Forelimb muscle (tissue), 1 donor: ENCODE measurements at places on chromosomes 4 and X. TPM values are rescaled to one million over a fixed set of nuclear protein-coding genes. Genes with fewer than 3 reads are reported as not detected.

- no peak for DNase-seq
These were observed 18.3 kb downstream of the NOA1 start for GRCh38 chr4:56959100-56959499.

DNA sequence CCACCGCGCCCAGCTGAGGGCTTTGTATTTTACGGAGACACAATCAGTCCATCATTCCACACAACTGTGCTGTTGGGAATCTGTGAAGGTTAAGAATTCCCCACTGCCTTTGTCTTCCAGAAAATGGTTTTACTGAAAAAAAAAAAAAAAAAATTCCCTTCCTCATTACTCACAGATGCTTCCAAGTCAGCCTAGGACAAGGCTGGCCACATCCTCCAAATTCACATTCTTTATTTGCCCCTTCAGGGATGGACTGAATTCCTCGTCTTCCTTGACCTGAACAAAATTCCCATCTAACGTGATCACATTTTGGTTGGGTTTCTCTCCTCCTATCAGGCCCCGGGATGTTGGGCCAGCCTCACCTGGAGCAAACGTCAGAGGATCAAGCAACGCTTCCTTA, 130.3 kb downstream of the DHRSX start:
- DNase-seq: no peak

GRCh38 chrX:129930941-129931410, 25.0 kb downstream of the UTP14A start:
- no peak for DNase-seq

DNA sequence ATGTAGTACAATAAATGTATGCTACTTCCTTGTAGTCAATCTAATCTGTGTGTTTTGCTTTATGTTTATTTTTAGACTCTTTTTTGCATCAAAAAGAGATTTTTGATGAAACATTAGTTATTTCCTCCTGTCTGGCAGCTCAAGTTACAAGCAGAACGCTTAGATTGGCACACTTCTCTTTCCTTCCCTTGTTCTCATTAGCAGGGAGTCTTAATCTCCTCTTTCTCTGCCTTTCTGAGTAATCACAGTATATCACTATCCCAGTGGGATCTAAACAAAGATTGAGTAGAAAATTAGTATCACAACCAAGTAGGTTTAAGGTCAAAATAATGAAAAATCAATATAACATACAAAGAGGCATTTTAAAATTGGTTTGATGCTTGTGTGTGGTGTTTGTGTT, 1192.6 kb downstream of the C4orf33 start:
- DNase-seq: no peak

- DNase-seq: peak; percentile 43
These were observed 433 bp downstream of the MMAA start for GRCh38 chr4:145619639-145619996.

DNA sequence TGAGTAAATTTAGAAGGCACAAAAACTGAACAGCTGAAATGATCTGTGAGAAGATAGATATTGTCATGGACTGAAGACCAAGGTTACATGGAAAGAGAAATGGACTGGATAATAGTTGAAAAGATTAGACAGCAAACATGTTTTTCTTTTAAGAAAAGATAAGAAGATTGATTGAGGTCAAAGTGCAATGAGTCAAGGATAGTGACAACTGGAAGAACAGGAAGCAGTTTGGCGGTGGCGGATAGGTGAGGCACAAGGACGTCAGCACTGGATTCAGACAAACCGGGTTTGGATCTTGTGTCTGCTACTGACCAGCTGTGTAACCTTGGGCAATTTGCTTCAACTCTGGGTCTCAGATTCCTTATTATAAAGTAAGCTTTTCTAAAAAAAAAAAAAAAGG, 2.0 kb upstream of the HPGD start:
- DNase-seq: no peak

DNA sequence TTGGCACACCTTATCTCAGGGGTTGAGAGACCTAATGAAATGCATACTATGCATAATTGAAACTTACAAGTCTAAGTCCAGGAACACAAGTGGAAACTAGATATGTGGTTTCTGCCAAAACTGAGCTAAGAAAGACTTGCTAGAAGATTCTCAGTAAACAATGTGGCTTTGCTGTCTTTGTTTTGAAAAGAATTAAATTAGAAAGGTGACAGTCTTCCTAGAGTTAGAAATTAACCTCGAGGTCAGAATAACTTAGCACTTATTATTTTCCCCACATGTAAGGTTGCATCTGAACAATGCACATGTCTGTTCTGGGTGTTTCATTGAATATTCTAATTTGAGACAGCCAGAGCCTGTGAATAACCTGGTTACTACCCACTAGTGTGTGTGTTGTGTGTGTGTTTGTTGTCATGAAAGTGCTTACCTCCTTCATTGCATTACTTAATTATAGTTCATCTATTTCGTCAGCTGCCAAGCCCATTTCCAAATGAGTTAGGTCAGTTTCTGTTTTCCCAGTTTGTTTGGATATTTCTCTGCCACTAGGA, 1.5 kb downstream of the EREG start:
- no peak for DNase-seq

DNA sequence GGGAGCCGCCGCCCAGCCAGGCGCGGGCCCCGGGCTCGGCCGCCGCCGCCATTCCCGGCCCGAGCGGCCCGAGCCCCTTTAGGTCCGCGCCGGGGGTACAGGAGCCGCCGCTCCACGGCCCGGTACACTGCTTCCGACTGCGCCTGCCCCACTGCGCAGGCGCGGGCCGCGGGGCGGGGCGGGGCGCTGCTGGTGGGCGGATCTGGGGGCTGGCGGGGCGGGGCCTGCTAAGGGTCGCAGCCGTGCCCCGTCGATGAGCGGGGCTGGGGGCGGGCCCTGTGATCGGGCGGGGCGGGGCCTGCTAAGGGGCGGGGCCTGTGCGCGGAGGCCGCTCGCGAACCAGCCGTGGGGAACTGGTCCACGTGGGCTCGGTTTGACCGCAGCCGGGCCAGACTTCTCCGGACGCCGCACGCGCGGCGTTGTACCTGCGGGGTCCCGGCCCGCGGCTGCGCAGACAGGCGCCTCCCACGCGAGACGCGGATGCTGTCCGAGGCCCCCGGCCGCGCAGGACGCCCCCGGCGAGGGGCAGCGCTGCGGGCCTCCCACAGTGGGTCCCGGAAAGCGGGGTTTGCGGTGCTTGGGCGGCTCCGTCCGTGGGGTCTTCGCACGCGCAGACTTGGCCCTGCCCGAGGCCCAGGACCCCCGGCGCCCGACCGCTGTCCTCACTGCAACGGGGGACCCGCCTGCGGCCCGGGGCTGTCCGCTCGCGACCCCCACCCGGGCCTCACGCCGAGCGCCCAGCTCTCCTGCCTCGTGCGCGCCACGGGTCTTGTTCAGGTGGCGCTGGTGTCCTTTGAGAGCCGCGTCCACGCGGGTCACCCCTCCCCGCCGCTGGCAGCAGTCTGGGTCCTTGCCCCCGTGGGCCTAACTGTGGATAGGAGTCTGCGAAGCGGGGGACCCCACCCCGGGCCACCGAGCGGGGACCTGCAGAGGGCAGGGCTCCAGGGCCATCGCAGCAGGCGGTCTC, at the start of gene DGKQ:
DGKQ (minus strand) TSS at position 139 of the 967 bp plus-strand sequence; CDS start at position 52, 87 bp downstream.
- DNase-seq: peak; percentile 17

- DNase-seq: no peak
These were observed 174.7 kb downstream of the UGT8 start for GRCh38 chr4:114773339-114773738.

- no peak for DNase-seq
These were observed 226.2 kb downstream of the STPG2 start for GRCh38 chr4:97917115-97917514.

DNA sequence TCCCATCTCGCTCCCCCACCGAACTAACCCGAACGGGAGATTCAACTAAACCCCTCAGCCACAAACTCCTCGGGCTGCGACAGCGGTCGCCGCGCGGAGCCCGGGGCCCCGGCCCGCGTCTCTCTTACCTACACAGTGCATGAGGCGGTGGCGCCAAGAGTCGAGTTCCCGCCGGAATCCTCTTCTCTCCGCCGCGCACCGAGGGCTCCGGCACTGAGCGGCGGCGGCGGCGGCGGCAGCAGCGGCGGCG, 160 bp downstream of the LCORL start:
- no peak for DNase-seq

GRCh38 chr4:185965426-185966384, 103.3 kb upstream of the TLR3 start:
- DNase-seq: no peak

DNA sequence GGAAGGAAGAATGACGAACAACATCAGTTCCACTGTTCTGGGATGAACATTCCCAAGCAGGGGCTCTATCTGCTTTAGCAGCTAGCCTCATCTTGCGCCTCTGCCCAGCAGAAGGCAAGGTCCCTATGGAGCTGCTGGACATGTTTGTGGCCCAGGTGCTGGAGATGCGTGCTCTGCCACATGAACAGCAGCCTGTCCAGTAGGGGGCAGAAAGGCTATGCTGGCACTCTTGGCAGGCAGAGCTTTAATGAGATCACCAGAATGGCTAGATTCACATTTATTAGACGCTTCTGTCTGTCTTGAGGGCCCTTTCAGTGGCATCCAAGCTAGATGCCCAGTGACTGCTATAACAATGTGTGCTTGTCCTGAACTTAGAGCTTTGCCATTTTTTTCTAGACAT, 1826.0 kb downstream of the STIM2 start:
- no peak for DNase-seq

DNA sequence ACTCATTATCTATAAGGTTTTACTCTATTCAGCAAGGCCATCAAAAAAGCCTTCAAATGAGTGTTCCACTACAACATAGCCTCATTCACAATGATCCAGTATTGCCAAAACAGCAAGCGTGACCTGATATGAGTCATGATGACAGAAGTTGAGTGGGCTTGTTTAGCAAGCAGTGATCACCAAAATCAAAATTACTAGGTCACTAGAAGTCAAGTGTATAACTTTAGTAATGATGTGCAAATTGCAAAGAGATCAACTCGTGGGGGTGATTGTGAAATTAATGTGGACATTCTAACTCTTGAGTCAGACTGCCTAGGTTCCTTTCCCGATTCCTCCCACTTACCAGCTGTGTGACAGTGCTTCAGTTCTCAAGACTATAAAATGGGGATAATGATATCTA, 124.5 kb downstream of the CHM start:
- DNase-seq: no peak

GRCh38 chr4:48642421-48643374, 137.4 kb downstream of the FRYL start:
- DNase-seq: no peak

DNA sequence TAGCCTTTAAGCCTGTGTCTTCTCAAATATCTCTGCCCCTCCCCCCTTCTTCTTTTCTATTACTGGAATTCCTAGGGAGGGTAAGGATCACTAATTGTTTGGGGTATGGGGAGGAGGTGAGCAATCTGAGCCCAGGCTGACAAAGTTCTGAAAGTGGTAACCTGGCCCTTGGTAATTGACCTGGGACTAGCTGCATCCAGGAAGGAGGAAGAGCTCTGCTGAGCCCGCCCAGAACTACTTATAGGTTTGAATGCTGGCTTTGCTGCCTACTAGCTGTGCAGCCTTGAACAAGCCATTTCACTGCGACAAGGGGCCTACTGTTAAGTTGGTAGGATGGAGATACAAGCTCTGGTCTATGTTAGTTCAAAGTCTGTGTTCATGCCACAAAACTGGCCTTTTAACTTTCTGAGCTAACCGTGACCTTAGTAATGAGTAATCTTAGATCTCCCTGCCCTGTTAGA, 37.8 kb downstream of the DGKK start:
- no peak for DNase-seq

- DNase-seq: no peak
These were observed 17.8 kb downstream of the ZNF81 start for GRCh38 chrX:47854474-47854873.

DNA sequence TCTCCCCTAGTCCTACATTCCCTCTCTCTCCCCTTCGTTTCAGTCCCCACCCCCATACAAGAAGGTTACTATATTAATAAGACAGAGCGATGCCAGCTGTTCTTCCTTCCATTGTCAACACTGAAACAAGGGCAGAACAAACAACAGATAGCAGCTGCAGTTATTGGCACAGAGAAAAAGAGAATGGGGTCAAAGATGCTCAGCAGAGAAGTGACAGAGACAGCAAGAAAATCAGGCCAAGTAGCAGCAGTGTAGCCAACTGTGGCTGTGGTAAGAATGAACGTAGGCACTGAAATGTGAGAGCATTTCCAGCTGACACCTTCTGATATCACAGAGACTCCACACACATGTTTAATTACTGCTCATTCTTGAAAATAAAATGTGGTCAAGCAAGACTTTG, 641.8 kb downstream of the FSTL5 start:
- peak; percentile 8 for DNase-seq

- DNase-seq: no peak
These were observed 13.8 kb downstream of the PGRMC1 start for GRCh38 chrX:119249891-119250290.

- no peak for DNase-seq
These were observed 29.0 kb upstream of the INPP4B start for GRCh38 chr4:142875117-142875516.

- no peak for DNase-seq
These were observed 63.2 kb upstream of the NOCT start for GRCh38 chr4:138952411-138952810.

GRCh38 chr4:118850488-118851173, 14.7 kb upstream of the SEC24D start:
- no peak for DNase-seq

DNA sequence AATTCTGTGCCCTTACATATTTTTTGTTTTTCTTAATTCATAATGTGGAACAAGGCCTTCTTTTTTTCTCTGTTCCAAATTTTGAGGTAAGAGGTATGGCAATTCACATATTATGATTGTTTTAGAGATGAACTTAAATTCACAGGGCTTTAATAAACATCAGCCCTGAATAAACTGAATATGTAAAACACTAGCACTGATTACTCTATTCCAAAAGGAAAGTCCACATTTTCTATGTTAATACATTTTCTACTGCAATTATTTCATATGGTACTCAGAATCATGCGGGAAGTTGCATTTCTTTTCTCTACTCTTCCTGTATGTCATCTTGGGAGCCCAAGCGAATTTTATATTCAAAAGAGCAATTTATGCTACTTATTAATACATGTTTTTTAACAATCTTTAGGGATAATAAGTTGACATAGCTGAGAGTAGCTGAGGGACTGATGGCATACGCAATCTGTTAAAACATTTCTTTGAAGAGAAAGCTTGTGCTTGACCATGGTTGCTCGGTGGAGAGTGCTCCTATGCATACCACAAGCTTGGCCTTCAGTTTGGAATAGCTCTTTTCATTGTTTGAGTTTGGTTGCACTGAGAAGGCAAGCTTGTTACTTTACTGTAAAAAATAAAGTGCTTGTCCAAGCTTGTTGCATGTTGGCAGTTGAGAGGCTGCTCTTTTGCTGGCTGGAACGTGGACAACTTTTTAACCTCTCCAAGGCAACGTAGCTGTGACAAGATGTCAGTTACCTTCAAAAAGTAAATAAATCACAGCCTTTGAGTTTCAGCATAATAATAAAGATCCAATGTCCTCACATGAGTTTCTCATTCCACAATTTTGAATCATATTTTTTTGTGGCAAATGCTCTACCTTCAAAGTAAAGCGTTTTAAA, 196.3 kb upstream of the SPRY1 start:
- DNase-seq: no peak

Gene GPR82
- 0.06 TPM for polyA plus RNA-seq

Gene NPY5R
- not detected for polyA plus RNA-seq

Gene RBM47
- 0.90 TPM for polyA plus RNA-seq

Gene MAGEC2
- polyA plus RNA-seq: not detected

Gene PRR32
- 206 TPM for polyA plus RNA-seq

Gene SERPINA7
- polyA plus RNA-seq: not detected

Gene PRPS1
- polyA plus RNA-seq: 23.3 TPM

Gene CDX4
- polyA plus RNA-seq: not detected

Gene SLC6A14
- not detected for polyA plus RNA-seq

Gene VCX
- polyA plus RNA-seq: not detected

Gene SH3D19
- 27.9 TPM for polyA plus RNA-seq
